Stimulated activated CD4-positive, alpha-beta T cell treated with anti-CD3 and anti-CD28 coated beads, Interleukin-15, amount 100 ng/mL, for 24 hours (primary cell): ENCODE measurements at places on chromosomes 13 and 19.

GRCh38 chr13:59835569-59835968 is 328.2 kb downstream of the DIAPH3 start:
- DNase-seq, result no peak

- no peak for DNase-seq
Observed at GRCh38 chr19:18093439-18094161, 4.0 kb upstream of the MAST3 start.

GRCh38 chr13:49046002-49046401 is 70.3 kb downstream of the FNDC3A start:
- no peak for DNase-seq

DNA sequence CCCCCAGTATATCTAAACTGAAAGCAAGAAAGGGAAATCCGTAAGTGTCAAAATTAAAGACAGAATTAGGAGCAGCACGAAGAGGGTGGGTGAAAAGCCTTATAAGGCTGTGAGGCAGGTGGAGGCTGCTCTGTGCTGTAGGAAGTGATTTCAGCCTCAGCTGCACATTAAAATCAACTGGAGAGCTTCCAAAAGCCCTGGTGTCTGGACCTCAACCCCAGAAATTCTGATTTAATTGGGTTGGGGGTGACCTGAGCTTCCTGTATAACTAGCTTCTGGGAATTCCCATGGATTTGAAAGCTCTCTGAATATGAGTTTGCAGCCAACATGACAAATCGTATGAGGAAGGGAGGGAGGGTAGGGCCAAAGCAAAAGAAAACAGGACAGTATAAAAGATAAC is 242.4 kb upstream of the TMTC4 start:
- no peak for DNase-seq

GRCh38 chr19:52943134-52943883 is 19.4 kb downstream of the ZNF816 start:
- DNase-seq, result no peak
